H7 (cell line): ENCODE measurements at places on chromosomes 6 and 20.

GRCh38 chr6:19781269-19781668 is 55.9 kb upstream of the ID4 start:
- no peak for DNase-seq

GRCh38 chr20:4779616-4780015 is 57.9 kb downstream of the PRND start:
- no peak for DNase-seq

- DNase-seq = peak; percentile 65
Observed at GRCh38 chr6:165858586-165858985, 195.5 kb upstream of the PDE10A start.

- no peak for DNase-seq
Observed at GRCh38 chr6:112031960-112032359, 21.9 kb upstream of the CCN6 start.

- DNase-seq = no peak
Observed at GRCh38 chr6:21844120-21844917, 250.8 kb downstream of the SOX4 start.
